ENCODE measurements at places on chromosomes 2 and 18.

GRCh38 chr2:128686881-128687555 lies 368.4 kb upstream of the HS6ST1 start:
- no peak for DNase-seq

DNA sequence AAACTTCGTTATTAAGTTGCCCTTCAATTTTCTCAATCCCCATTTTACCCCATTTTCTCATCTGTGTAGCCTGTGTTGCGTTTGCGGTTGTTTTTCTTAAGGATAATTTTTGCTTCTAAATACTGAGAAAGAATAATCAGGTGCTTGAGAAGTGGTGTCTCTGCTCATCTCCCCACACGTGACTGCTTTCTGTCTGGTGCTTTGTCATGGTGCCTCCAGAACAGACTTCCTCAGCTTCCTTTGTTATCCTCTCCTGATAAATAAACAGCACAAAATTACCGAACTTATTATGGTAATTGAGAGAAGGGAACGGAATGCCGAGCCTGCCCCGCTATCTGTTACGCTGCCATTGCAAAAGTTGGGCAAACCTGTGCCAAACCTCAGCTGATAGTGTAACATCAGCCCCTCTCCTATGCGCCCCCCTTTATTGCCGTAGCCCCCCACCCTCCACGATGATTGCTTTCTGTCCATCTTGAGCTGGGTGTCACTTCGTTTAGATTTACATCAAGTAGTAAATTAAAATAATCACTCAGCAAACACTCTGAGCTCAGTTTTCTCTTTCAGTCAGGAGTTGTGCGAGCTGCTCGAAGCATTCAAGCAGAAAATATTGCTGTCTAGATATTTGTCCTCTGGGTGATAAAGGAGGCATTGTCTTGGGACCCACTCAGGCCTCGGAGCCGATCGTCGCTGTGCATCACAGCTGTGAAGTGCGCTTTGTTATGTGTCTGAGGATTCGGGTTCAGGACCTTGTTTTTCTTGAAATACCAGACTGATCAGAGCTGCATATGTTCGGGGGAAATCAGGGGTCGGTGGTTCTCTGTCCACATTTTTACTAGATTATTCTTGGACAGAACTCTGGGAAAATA lies 1008.5 kb upstream of the FANCL start:
- DNase-seq: no peak

- no peak for DNase-seq
Observed at GRCh38 chr2:240214790-240215675, 74.6 kb upstream of the OTOS start.

- no peak for DNase-seq
Observed at GRCh38 chr2:239106966-239107365, 259.1 kb downstream of the TWIST2 start.

GRCh38 chr2:215946586-215946985 lies 66.8 kb downstream of the MREG start:
- DNase-seq: no peak

DNA sequence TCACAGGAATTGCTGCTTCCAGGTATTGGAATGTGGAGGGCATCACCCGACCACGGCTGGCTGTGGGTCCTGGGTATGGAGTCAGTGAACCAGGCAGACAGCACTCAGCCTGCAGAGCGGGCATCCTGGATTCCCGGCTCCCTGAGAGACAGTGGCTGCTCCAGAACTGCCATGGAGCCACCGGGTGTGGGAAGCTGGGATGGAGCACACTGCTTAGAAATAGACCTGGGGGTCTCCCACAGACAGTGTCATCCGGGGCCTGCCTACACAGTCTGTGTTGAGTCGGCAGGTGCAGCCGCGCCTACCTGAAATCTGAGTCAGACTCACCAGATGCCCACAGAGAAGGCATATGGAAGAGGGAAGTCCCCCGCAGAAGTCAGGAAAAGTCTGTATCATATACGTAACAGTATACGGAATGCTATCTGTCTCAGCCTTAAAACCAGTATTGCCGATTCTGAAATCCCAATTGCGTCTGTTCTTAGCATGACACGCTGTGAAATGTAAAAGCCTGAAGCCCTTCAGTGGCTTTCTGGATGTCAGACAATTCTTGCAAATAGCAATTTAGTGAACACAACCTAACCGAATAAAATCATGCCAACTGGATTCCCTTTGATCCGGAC lies 509.7 kb upstream of the MYT1L start:
- no peak for DNase-seq

DNA sequence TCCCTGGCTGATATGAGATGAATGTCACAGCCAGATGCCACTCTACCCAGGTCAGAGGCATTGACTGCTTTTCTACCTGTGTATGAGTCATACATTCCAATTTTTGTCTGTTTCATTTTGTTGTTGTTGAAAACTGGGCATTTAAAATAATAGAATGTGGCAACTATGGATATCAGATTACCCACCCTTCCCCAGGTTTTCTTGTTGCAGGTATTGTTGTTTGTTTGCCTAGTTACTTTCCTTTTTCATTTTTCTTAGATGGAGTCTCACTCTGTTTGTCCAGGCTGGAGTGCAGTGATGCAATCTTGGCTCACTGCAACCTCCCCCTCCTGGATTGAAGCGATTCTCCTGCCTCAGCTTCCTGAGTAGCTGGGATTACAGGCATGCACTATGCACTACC lies 70.2 kb downstream of the LRRC30 start:
- no peak for DNase-seq

DNA sequence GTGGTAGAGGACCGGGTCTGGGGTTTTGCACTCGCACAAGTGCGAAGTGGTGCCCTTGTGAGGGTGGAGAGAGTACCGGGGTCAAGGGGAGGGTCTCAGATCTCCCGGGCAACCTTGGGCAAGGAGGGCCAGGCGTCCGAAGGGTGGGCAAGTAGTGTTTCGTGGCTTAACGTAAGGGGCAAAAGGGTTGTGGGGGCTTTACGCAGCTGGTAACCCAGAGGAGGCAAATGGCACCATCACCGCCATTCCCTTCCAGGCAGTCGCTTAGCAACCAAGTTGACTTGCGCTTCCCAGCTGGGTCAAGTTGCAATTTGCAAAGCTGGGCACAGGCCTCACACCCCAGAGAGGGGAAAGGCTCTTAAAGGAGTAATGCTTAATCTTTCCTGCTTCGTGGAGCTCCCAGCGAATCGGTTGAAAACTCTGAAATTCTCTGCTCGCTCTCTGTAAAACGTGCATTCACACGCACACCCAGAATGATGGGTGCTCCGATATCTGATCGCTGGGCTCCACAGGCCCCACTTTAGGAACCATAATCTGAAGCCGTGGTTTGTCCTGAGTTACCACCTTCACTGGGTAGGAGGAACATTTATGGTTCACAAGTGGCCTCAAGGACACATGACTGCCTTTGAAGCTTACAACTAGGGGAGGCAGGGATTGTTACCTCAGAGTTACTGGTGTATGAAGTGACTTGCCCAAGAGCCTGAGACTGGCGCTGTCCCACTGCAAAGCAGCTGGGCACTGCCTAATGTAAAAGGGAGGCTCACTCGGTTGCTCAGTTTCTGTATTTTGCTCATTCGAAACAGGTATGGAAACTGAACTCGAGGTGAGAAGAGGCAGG lies 127.9 kb downstream of the UXS1 start:
- no peak for DNase-seq

- DNase-seq: no peak
Observed at GRCh38 chr2:241270531-241270930, 44.9 kb downstream of the HDLBP start.

- DNase-seq: no peak
Observed at GRCh38 chr2:236209996-236210395, 41.8 kb upstream of the GBX2 start.

Measured in erythroblast (primary cell).